Stimulated activated CD4-positive, alpha-beta T cell treated with anti-CD3 and anti-CD28 coated beads, Interleukin-4, amount 100 ng/mL, for 1 hour (primary cell): ENCODE measurements at places on chromosomes 1 and 21.

DNA sequence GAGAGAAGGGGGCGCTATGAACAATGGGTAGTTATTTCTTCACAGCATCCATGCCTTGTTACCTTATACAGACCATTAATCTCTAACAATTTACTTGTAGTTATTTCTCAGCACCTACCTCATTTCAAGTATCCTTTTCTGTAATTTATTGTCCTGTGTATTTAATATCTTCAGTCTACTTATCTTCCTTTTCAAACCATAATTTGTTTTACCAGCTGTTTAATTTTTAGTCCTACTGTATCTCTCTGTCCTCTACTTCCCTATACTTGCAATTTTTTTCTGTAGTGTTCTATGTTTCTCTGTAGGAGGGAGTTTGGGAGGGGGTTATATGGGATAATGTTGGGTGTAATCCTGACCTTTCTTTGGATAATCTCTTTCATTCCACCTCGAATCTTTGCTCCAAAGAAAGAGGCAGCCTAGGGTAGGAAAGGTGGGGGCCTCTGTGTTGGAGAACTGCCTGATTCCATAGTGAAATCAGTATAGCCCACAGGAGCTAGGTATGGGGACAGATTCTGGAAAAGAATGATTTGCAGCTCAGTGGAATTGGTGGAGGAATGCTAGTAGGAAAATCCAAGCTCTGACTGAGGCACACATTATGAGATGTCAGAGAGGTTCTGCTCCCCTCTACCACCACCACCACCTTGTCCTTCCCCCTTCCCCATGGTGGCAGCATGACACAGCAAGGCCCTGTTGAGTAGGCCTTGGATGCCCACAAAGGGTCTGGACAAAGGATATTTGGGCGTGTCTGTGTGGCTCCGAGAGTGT is 642 bp downstream of the MLLT11 start:
- no peak for DNase-seq

DNA sequence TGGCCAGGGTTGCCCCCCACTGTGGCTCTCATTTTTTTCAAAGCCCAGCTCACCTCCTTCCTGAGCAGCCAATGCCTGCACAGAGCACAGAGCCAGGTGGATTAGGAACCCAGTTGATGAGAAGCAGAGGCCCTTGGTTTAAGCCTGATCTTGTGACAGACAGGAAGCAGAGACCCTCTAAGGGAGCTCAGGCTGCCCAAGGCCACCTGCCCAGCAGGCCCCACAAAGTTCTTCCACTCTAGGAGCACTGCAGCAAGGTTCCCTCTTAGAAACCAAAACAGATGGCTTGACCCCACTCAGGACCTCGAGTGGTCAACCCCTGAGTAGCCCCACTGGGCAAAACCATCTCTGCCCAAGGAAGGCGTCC is 25.5 kb upstream of the PRSS38 start:
- DNase-seq, result no peak

DNA sequence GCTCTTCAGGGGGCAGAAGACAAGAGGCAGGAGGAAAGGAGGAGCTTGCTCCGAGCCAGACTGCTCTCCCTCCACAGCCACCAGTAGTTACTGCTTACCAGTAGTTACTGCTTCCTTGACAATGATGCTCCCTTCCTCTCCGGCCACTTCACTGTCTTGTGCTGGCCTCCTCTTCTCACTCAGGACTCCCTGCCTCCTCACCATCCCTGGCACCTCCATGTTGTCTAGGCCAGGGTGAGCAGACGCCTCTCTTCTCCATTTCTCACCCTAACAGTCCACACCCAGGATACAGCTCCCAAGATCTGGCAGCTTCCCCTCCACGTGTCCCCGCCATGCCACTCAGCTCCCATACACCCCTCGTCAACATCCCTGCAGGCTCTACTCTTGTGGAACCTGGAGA is 82.4 kb upstream of the TLR5 start:
- DNase-seq, result no peak

- DNase-seq, result no peak
Observed at GRCh38 chr1:223445402-223445801, 52.2 kb downstream of the CCDC185 start.

- no peak for DNase-seq
Observed at GRCh38 chr1:246008363-246008831, 498.7 kb downstream of the SMYD3 start.

GRCh38 chr1:94384485-94385265 is 33.5 kb upstream of the ABCD3 start:
- no peak for DNase-seq

- no peak for DNase-seq
Observed at GRCh38 chr1:5949085-5949760, 43.0 kb downstream of the NPHP4 start.

DNA sequence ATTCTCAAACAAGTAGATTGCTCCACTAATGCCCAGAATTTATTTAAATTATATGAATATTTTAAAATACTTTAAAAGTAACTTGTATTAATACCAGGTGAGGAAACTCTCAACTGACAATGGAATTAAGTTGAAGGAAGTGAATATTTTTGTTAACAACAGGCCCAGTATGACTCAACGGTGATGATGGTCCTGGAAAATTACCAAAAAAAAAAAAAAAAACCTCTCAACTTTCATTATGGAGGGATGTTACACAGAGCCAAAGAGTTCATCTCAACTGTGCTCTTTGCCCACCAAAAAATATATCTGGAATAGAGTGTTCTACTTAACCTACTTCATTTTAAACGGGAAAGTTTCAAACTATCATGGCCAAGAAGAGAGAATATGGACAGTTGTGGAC is 28.3 kb downstream of the CFH start:
- DNase-seq, result no peak

GRCh38 chr1:63843010-63843409 is 69.2 kb downstream of the ROR1 start:
- no peak for DNase-seq

GRCh38 chr1:160577671-160578070 is 1.6 kb downstream of the CD84 start:
- DNase-seq, result no peak

DNA sequence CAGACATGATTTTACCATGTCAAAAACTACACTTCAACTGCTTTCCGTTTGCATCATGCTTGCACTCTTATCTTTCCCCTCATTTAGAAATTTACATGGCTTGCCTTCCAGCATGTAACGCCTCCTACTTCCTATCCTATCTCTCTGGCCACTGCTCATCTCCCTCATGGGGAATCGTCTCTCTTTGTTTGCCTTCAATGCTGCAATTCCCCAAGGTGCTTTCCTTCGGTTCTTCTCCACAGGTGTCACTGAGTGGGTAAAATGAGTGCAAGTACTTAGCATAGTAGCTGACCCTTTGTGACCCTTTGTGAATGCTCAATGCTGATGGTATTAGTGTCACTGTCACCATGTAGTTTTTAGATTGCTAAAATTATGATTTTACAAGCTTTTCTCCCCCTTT is 63.1 kb downstream of the APP start:
- no peak for DNase-seq
